IMR-90 (cell line): ENCODE measurements at places on chromosomes 3 and 15. TPM values are rescaled to one million over a fixed set of nuclear protein-coding genes. Genes with fewer than 3 reads are reported as not detected.
A peak's percentile ranks its signal among the peaks of the same experiment; 100 is the strongest.

DNA sequence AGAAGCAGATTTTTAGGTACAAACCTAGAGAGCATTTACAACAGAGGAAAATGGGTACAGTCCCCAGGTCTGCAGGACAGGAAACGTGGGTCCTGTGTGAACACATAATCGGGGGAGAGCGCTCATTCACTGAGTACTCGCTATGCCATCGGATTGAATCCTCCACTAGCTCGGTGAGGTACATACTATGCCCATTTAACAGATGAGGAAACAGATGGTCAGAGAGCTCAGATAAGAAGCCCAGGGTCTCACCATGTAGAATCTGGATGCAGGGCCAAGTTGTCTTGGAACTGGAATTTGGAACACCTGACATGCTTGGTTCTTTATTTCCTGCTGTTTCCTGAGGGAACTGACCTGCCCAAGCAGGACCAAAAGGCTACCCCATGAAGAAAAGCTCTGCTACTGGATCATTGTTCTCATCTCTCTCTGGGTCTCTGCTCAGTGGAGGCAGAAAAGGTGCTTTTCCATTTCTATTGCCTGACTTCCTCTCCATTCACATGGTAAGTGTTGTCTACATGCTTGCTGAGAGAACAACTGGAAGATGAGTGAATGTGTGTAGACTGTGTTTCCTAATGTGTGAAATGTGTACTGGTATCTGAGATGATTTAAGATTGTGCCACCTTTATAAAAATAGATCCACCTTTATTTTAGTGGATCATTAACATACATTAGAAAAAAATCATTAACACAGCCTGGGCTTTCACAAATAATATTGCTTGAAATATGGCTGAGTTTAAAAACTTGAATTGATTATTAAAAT, 89.1 kb downstream of the TGFBR2 start:
- no peak for DNase-seq

DNA sequence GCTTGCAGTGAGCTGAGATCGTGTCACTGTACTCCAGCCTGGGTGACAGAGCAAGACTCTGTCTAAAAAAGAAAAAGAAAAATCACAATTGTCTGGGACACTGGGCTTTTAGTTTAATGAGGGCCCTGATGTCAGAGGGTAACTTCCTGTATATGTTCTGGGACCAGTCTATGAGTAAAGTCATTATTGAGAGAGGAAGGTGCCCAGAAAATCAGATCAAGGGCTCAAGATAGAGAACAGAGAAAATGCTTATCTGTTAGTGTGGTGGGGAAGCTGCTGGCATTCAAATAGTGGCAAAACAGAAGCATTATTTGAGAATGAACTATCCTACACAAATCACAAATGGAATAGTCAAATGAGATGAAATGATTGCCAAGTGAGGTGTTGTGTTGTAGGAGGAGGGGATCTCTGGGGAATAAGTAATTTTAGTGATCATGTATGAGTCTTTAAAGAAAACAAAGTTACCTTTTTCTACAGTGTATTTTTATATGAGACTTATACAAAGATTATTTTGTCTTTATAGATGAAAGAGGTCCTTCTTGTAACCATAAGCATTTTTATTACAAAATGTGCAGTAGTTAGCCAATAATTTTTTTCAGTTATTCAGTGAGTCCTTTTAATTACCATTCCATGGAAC, 13.4 kb downstream of the ARIH2 start:
- no peak for DNase-seq

Gene TBCCD1
- polyA plus RNA-seq = 6.5 and 7.9 TPM in 2 replicates

Gene LRRN1
- 0.40 and 0.41 TPM in 2 replicates for polyA plus RNA-seq

Gene RLBP1
- not detected in 2 replicates for polyA plus RNA-seq

DNA sequence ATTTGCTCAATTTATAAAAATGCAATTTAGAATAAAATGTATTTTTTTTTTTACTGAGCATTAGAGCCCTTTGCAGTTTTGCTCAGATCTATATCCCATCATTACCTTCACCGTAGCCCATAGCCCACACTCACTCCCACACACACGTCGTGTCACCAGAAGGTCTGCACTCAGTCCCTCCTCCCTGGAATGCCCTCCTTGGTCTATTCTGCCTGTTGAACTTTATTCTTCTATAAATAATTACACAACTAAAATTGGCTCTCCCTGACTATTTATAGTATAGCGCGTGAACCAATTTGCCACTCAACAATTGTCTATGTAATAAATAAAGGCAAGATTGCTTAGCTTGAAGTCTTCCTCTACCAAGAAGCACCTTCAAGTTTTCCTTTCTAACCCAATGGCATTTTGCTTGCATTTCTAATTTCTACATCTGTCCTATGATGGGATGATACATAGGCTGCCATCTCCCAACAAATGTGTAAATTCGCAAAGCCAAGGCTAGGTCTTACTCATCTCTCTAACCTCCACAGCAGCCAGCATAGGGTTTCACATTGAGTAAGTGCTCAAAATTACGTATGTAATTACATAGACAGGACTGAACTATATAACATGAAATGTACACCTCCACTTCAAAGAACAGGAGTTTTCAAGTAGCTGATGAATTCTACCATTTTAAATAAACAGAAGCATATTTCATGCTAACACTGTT, 172.0 kb upstream of the HES1 start:
- DNase-seq = no peak

GRCh38 chr3:13301286-13301987, 118.7 kb downstream of the NUP210 start:
- peak; percentile 68 for DNase-seq

- no peak for DNase-seq
Measured at GRCh38 chr15:69456208-69457166, 3.9 kb downstream of the RPLP1 start.

Gene TF
- polyA plus RNA-seq = 0.01 and 0.07 TPM in 2 replicates

- DNase-seq = peak; percentile 21
Measured at GRCh38 chr3:184241447-184242296, 7.1 kb downstream of the ALG3 start.

Gene NXPE3
- 18.5 and 20.0 TPM in 2 replicates for polyA plus RNA-seq

DNA sequence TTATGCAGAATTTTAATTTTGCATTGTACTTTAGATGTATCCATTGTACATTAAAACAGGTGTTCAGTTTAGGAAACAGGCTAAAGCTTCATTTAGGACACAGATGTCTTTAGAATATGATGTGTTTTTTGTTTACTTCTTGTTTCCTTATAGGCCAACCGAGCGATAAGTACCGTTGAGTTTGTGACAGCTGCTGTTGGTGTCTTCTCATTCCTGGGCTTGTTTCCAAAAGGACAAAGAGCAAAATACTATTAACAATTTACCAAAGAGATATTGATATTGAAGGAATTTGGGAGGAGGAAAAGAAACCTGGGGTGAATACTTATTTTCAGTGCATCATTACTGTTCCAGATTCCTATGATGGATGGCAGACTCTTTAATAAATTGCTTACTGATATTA, 29.4 kb downstream of the PLAAT1 start:
- no peak for DNase-seq

DNA sequence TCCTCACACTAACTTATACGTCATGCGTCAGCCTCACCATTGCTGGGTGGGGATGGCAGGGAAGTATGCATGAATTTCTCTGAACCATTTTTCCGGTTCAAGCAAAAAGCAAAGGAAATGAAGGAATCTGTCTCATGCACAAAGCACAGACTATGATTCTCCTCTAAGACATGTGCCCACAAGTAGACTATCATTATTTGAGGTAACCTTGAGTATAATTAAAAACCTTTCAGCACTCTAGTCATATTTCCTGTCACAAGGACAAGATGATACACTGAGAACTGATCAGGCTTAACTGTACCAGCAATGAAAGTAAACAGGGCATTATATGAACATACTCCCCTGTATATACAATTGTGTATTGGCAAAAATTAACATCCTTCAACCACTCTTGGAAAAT, 56.7 kb upstream of the TSC22D2 start:
- no peak for DNase-seq

Gene KY
- 0.04 and 0.09 TPM in 2 replicates for polyA plus RNA-seq

Gene MTFMT
- polyA plus RNA-seq = 7.3 and 8.9 TPM in 2 replicates

DNA sequence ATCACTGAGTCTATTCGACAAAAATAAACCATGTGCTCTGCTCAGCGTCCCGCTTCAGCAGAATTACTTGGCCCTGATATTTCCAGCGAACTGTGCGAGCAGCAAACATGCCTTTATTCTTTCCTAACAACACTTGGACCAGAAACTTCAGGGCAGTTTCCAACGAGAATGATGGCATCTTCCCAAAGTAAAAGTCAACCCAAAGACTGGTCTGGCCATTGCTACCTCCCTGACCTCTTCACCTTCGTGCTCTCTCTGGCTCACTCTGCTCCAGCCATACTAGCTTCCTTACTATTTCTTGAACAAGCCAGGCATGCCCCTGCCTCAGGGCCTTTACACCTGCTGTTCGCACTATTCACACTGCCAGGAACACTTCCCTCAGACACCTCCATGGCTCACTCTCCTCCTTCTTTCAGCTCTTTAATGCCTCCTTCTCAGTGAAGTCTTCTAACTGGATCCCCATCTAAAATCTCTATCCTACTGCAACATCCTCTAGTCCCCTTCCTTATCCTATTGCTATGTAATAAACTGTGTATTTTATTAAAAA, 6.3 kb downstream of the HOMER2 start:
- no peak for DNase-seq

Gene CSPG4
- polyA plus RNA-seq = 28.4 and 35.6 TPM in 2 replicates

GRCh38 chr3:119681279-119681678, 4.1 kb upstream of the COX17 start:
- DNase-seq = peak; percentile 58

Gene BRPF1
- polyA plus RNA-seq = 13.6 and 15.1 TPM in 2 replicates

DNA sequence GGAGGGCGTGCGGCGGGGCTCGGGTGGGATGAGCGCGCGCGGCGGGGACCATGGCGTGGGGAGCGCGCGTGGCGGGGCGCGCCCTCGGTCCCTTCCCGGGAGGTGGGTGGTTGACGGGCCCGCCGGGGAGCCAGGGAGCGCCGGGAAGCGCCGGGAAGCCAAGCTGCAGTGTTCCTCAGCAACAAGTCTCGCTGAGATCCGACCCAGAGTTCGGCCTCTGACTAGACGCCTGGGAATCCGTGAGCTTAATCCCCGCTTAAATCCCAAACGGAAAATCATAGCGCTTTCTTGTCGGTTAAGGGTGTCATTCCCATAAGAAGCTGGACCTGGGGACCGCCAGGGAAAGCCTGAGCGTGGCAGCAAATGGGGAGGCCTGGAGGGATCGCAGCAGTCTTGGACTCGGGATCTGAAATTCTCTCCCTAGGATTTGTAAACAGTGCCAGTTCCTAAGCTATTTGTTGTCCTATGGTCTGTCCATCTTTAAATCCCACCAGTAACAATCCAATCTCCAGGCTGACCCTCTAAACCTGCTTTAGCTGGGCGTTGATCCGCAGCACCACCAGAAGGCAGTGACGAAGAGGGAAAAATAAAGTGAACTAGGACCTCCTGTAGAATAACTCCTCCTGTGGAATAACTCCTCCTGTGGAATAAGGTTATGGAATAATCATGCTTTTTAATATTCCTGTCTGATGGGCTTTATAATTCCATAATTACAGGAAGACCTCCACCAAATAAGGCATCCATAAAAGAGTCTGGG, 570 bp upstream of the NEDD4 start:
- DNase-seq = peak; percentile 68

DNA sequence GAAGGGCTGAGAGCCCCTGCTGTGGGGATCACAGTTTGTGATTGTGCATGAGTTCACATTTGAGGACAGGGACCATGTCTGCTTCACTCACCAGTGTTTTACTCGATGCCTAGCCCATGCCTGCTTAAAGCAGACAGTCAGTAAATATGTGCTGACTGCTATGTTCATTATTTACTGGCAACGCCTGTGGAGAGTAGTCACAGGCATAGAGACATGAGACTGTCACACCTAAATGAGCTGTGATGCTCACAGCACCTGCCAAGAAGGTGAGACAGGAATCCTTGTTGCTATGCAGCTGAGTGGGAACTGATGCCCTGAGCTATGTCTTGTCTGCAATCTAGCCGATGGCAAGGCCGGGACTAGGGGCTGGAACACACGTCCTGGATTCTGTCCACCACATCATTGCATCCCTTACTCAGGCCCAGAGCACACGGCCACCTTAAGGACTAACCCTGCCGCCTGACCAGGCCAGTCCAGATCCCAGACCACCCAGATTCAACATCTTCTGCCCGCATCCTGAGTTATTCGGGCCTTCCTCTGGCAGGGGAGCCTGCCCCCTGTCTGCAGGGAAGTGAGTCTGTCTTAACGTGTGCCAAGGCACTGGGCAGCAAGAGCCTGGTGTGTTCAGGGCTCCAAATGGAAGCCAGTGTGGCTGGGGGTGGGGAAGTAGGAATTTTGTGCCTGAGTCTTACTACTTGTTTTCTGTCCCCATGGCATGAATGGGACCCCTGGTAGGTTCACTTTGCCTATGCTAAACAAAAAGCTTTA, 44.8 kb downstream of the FGD5 start:
- DNase-seq = no peak

GRCh38 chr15:63473007-63473748, 31.2 kb upstream of the USP3 start:
- DNase-seq = no peak

DNA sequence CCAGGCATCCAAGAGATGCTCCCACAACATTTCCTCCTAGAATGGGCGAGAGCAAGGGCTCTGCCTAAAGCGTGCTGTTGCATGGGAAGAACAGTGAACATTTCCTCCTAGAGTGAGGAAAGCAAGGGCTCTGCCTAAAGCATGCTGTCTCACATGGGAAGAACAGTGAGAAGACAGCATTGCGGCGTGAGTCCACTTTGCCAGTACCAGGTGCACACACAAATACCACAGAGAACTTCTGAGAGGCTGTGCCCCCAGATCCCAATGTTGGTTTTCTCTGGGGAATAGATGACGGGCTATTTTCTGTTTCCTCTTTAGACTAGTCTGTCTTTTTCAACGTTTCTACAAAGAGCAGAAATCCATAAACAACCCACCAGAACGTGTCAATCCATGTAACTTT, 142.9 kb downstream of the LRRK1 start:
- no peak for DNase-seq

Gene CNTN3
- 2.2 and 3.5 TPM in 2 replicates for polyA plus RNA-seq

Gene P2RY1
- polyA plus RNA-seq = not detected in 2 replicates

Gene SPESP1
- polyA plus RNA-seq = 2.9 TPM in 2 replicates

DNA sequence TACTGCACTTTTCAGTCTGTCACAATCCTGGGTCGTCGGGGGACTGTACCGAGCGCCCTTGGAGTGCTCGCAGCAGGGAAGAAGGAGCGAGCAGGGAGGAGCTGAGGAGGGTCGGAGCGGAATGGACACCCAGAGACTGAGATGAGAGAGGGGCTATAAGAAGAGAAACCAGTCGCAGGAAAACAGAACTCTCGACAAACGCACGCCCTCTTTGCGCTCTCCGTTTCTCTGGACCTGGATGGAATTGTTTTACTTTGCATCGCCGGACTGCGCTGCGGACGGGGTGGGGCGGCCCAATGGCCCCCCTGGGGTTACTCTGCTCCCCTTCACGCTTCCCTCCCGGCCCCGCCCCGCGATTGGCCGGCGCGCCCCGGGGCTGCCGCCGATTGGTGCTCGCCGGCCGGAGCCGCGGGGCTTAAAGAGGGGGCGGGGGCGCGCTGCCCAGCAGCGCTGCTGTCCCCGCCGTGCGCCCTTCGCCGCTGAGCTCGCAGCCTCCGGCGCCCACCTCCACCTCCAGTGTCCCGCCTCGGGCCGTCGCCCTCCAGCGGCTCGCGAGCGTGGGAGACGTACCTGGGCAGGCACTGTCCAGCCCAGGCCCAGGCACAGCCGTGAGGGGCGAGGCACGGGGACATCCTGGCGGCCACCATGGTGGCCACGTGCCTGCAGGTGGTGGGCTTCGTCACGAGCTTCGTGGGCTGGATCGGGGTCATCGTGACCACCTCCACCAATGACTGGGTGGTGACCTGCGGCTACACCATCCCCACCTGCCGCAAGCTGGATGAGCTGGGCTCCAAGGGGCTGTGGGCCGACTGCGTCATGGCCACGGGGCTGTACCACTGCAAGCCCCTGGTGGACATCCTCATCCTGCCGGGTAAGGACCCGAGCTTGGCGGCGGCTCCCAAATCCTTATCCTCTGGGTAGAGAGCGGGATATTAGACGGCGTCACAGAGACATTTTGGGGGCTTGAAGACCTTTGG, at the start of gene CLDN11:
Gene CLDN11, plus strand, starts transcription at position 447 of the 977 bp plus-strand sequence. Its CDS starts 199 bp downstream, at position 646.
- peak; percentile 75 for DNase-seq
